Body of pancreas (tissue), 4 donors: ENCODE measurements at places on chromosomes 2 and 18. TPM values are rescaled to one million over a fixed set of nuclear protein-coding genes. Genes with fewer than 3 reads are reported as not detected.

GRCh38 chr2:189770590-189771322 is 8.2 kb upstream of the OSGEPL1 start:
- no peaks in the 10 kb centered on the region for H3K4me1 ChIP-seq
- no peaks in the 10 kb centered on the region for H3K27me3 ChIP-seq
- no peak overlapping the region for H3K4me3 ChIP-seq
- no peak overlapping the region for H3K27ac ChIP-seq

- H3K27me3 ChIP-seq, result no peaks in the 10 kb centered on the region
- no peak for DNase-seq
- no peaks in the 10 kb centered on the region for H3K36me3 ChIP-seq
- no peak overlapping the region for H3K4me3 ChIP-seq
- H3K4me1 ChIP-seq, result no peaks in the 10 kb centered on the region
Observed at GRCh38 chr2:14445670-14446069, 186.8 kb upstream of the LRATD1 start.

- no peak overlapping the region for H3K4me3 ChIP-seq
- no peaks in the 10 kb centered on the region for H3K36me3 ChIP-seq
- no peaks in the 10 kb centered on the region for H3K27me3 ChIP-seq
- no peak for DNase-seq
- peaks cover 9% of the 10 kb centered on the region for H3K4me1 ChIP-seq
Observed at GRCh38 chr2:204664708-204665121, 119.4 kb downstream of the PARD3B start.

DNA sequence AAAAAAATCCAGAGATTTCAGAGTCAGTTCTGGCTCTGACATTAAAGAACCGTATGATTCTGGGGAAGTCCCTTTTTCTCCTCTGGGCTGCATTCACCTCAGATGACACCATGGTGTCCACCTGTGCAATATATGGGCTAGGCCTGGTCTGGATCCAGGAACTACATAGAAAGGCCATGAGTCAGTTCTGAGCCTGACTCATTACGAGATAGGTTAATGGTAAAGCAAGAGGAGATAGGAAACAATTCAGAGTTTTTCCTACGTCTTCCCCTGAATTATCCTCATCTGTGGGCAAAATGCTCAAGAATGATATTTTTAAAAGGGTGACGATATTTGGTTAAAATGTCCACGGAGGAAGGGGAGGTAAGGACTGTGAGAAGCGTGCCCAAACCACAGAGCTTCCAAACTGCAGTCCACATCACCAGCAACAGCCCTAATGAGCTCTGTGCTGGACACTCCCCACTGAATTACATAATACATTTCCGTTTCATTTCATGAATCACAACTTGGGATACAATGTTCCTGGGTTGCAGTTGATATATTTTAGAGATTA is 180.1 kb upstream of the OSR1 start:
- peaks cover 10% of the 10 kb centered on the region for H3K4me1 ChIP-seq
- H3K4me3 ChIP-seq, result no peak overlapping the region
- peak; percentile 7 for DNase-seq
- no peak overlapping the region for H3K27ac ChIP-seq

GRCh38 chr2:177073611-177074010 is 139.0 kb upstream of the HNRNPA3 start:
- H3K4me1 ChIP-seq, result no peaks in the 10 kb centered on the region
- no peak overlapping the region for H3K4me3 ChIP-seq
- H3K36me3 ChIP-seq, result no peaks in the 10 kb centered on the region
- DNase-seq, result no peak
- no peak overlapping the region for H3K27ac ChIP-seq
- no peaks in the 10 kb centered on the region for H3K27me3 ChIP-seq

GRCh38 chr2:208024091-208024490 is 1.2 kb downstream of the PLEKHM3 start:
- no peaks in the 10 kb centered on the region for H3K36me3 ChIP-seq
- no peak overlapping the region for H3K4me3 ChIP-seq
- H3K4me1 ChIP-seq, result peaks cover 16% of the 10 kb centered on the region
- no peaks in the 10 kb centered on the region for H3K27me3 ChIP-seq
- no peak overlapping the region for H3K27ac ChIP-seq
- DNase-seq, result no peak

DNA sequence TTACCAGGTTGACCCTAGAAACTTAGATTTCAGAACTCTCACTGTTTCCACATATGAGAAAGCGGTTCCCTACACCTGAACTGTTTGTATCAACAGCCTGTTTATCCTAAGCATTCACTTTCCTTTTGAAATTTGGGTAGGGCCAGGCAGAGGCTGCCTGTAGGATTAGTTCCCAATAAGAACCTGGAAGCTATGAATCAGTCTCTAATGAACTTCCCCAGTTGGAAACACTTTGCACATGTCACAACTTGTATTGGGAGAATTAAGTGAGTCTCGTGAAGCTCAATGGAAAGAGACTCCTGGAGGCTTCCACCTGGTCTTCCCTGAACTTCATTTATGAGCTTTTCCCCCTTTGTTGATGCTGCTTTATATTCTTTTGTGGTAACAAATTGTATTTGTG is 486.6 kb upstream of the HS6ST1 start:
- H3K27ac ChIP-seq, result no peak overlapping the region
- no peaks in the 10 kb centered on the region for H3K36me3 ChIP-seq
- no peaks in the 10 kb centered on the region for H3K4me1 ChIP-seq
- DNase-seq, result no peak
- H3K4me3 ChIP-seq, result no peak overlapping the region
- H3K27me3 ChIP-seq, result no peaks in the 10 kb centered on the region

GRCh38 chr2:239472235-239472775 is 71.5 kb upstream of the HDAC4 start:
- H3K36me3 ChIP-seq, result no peaks in the 10 kb centered on the region
- no peak overlapping the region for H3K4me3 ChIP-seq
- H3K27me3 ChIP-seq, result no peaks in the 10 kb centered on the region
- DNase-seq, result no peak
- H3K4me1 ChIP-seq, result no peaks in the 10 kb centered on the region

- no peak overlapping the region for H3K4me3 ChIP-seq
- no peaks in the 10 kb centered on the region for H3K27me3 ChIP-seq
- no peaks in the 10 kb centered on the region for H3K4me1 ChIP-seq
- H3K27ac ChIP-seq, result no peak overlapping the region
- no peak for DNase-seq
- no peaks in the 10 kb centered on the region for H3K36me3 ChIP-seq
Observed at GRCh38 chr2:209141142-209141541, 282.7 kb upstream of the MAP2 start.

DNA sequence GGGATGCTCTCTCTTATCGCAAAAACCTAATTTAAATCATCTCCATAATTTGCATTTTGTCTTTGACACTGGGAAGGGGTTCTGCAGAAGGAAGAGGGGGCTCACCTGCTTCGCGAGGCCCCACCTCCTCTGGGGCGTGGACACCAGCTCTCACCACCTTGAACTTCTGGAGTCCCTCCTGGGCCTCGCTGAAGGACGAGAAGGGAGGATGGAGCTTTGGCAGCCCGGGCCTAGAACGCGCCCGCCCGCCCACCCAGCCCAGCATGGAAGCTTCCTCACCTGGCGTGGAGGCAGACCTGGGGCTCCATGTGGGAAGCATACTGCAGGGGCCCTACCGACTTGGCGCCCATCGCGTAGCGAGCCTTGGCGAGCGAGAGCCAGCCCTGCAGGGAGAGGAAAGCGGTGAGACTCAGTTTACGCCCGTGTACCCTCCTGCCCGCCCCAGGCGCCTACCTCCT is 1.1 kb upstream of the IMP4 start:
- no peaks in the 10 kb centered on the region for H3K27me3 ChIP-seq
- no peaks in the 10 kb centered on the region for H3K36me3 ChIP-seq
- peak overlapping the region; percentile 91 for H3K27ac ChIP-seq
- peak overlapping the region; percentile 31 for H3K4me3 ChIP-seq
- peaks cover 31% of the 10 kb centered on the region for H3K4me1 ChIP-seq

- H3K36me3 ChIP-seq, result no peaks in the 10 kb centered on the region
- DNase-seq, result no peak
- no peak overlapping the region for H3K27ac ChIP-seq
Observed at GRCh38 chr2:169415233-169415748, 53.0 kb upstream of the LRP2 start.

GRCh38 chr18:46704816-46705215 is 47.8 kb upstream of the LOXHD1 start:
- H3K36me3 ChIP-seq, result no peaks in the 10 kb centered on the region
- no peak for DNase-seq
- no peak overlapping the region for H3K27ac ChIP-seq
- no peak overlapping the region for H3K4me3 ChIP-seq

DNA sequence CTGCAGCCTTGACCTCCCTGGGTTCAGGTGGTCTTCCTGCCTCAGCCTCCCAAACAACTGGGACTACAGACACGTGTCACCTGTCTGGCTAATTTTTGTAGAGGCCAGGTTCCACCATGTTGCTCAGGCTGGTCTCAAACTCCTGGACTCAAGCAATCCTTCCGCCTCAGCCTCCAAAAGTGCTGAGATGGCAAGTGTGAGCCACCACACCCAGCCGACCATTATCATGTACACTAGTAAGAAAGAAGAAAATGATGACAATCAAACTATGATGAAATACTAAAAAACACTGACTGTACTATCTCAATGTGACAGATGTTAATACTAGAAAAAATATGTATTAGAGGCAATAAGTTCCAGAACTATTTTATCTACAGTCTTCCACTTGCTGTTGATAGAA is 420.9 kb downstream of the TRIB2 start:
- H3K27ac ChIP-seq, result no peak overlapping the region
- no peak for DNase-seq
- no peaks in the 10 kb centered on the region for H3K27me3 ChIP-seq
- H3K36me3 ChIP-seq, result no peaks in the 10 kb centered on the region
- H3K4me3 ChIP-seq, result no peak overlapping the region

- H3K27ac ChIP-seq, result peak overlapping the region; percentile 9
- H3K36me3 ChIP-seq, result no peaks in the 10 kb centered on the region
- no peaks in the 10 kb centered on the region for H3K4me1 ChIP-seq
- H3K4me3 ChIP-seq, result no peak overlapping the region
- H3K27me3 ChIP-seq, result peaks cover 13% of the 10 kb centered on the region
- peak; percentile 73 for DNase-seq
Observed at GRCh38 chr2:227817850-227818674, 4.4 kb downstream of the CCL20 start.

DNA sequence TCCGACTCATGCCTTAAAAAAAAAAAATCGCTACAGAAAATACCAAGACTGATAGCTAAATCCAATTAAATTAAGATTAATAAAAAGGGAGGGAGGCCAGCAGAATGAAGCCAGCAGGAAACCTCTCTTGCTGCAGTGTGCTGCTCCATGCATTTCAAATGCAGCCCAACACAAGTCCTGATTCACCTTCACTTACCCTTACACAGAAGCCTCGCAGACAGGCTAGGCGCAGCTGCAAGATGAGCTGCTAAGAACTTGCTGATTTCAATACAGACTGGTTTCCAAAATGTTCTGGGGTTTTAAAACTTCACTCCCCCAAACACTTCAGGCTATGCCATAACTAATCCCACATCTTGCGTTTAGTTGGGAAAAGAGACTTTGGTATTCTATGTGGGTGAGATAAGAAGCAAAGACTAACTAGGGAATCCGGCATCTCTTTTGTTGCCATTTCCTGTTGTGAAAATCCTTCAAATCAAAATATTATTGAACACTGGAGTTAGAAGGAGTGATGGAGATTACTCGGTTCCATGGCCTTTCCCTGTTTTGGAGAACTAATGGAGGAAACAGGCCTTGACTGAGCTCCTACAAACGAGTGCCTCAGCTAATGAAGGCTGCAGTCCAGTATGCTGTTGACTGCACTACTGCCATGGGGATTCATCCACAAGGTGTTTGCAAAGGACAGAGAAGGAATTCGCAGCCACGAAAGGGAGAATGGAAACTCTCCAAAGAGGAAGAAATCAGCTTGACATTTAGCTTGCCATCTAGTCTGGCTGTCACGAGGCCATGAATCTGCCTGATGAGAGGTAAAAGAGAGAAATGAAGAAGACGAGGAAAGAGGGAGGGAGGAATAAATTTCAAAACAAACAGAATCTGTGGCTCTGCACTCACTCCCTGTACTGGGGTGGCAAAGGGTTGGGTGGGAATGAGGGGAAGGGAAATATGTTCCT is 67.3 kb downstream of the CLHC1 start:
- no peaks in the 10 kb centered on the region for H3K27me3 ChIP-seq
- peaks cover 100% of the 10 kb centered on the region for H3K4me1 ChIP-seq
- H3K4me3 ChIP-seq, result no peak overlapping the region

- H3K4me3 ChIP-seq, result no peak overlapping the region
- DNase-seq, result no peak
- no peak overlapping the region for H3K27ac ChIP-seq
- H3K27me3 ChIP-seq, result no peaks in the 10 kb centered on the region
- H3K4me1 ChIP-seq, result no peaks in the 10 kb centered on the region
- no peaks in the 10 kb centered on the region for H3K36me3 ChIP-seq
Observed at GRCh38 chr18:62165583-62165982, 21.3 kb downstream of the PIGN start.

DNA sequence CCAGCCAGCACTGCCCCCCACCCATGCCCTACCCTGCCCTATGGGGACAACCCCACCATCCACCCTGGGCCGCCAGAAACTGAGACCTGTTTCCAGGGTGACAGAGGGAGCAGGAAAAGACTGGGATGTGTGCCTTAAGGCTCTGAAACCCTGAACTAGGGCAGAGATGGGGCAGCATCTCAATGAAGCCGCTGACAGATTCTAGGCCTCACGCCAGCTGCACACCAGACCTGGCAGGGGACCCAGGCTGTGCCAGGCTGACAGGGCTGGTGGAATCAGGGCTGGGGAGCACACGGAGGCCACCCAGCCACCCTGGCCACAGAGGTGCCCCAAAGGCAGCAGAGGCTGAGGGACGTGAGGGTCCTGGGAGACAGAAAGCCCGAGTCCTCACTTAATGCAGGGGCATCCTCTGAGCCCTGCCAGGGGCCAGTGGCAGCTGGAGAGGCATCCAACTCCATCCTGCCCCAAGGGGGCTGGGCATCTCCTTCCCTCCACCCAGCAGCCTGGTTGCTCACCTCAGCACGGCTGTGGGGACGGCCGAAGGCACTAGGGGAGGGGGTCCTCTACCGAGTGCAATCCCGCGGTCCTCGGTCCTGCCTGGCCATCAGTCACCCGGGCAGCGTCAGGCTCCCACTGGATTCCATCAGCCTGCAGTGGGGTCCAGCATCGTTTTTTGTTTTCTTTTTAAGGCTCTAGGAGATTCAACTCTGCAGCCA is 169.2 kb downstream of the ZFP36L2 start:
- peaks cover 12% of the 10 kb centered on the region for H3K4me1 ChIP-seq
- H3K27me3 ChIP-seq, result no peaks in the 10 kb centered on the region
- peak; percentile 80 for DNase-seq

GRCh38 chr2:137049518-137049917 is 284.2 kb downstream of the THSD7B start:
- no peak overlapping the region for H3K4me3 ChIP-seq
- no peak for DNase-seq
- H3K27ac ChIP-seq, result no peak overlapping the region
- no peaks in the 10 kb centered on the region for H3K36me3 ChIP-seq
- H3K27me3 ChIP-seq, result no peaks in the 10 kb centered on the region

The ANKRD53 gene
- 4.7 TPM for total RNA-seq

The DUSP2 gene
- total RNA-seq, result 9.2 TPM

The ARHGEF4 gene
- 39.9 TPM for total RNA-seq

The HNRNPA3 gene
- total RNA-seq, result 44.1 TPM

The C1QL2 gene
- not detected for total RNA-seq

The CCDC74B gene
- 0.99 TPM for total RNA-seq

The FSHR gene
- not detected for total RNA-seq
